ENCODE measurements at places on chromosomes 1 and 21.

- no peak for DNase-seq
These were observed 97.8 kb downstream of the EBNA1BP2 start for GRCh38 chr1:43074244-43074643.

GRCh38 chr1:103197216-103197615, 88.9 kb upstream of the COL11A1 start:
- no peak for DNase-seq

DNA sequence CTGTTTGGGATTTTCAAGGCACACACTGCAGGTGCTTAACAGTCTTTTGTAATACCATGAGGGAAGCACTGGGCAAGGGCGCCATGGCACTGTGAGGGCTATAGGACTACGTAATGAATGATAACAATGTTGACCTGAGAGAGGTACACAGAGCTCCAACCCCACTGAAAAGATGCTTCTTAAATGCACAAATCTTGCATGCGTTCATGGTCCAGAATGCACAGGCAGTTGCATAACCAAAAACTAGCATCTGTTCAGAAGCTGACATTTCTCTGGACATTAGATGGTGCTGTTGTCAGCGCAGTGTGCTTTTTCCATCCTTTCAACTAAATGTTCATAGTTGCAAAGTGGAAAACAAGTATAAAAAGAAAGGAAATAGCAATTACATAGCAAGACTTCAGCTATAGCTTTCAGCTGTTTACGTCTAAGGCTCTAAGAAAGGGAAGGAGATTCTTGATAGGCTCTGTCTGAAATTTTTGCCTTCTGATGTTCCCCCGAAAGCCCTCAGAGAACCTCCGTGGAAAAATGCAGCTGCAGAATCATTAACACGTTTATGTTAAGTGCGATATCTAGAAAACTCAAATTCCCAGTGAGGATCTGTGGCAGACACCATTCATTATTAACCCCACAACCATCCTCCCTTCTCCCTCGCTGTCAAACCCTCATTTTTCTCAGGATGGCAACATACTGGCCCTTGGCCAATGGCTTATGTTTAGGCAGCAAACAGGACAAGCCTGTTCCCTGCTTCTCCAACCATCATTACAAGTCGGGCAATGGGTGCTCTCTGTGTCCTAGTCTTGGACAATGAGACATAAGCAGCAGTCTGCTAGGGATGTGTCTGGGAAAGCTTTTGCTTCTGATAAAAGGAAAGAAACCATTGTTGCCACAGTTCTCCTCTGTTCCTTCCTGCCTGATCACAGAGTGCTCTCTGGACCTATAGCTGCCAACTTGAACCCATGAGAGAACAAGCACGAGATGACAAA, 8.2 kb upstream of the TARBP1 start:
- DNase-seq, result peak; percentile 88

DNA sequence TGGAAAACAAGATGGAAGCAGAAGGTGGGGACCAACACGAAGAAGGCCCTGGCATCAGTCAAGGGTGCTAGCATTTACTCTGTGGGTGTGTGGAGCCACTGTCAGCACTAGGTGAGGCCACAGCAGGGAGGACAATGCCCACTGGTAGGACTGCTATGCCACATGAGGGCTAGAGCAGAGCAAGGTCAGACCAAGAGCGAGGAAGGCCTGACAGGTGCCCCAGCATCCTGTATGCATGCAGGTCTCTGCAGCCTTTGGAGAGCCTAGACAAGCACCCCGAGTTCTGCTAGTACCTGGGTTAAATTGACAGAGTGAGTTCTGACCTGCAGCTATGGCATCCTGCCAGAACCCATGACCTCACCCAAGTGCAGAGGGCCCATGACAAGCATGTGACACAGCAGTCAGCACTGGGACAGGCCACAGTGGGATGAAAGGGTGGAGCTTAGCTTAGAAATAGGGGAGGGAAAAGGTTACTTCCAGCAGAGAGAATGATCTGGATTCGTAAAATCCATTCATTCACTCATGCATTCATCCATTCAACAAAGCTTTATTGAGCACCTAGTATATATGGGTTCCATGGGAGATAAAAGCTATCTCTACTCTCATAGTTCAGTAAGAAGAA, 9.0 kb upstream of the CSF1 start:
- no peak for DNase-seq

- no peak for DNase-seq
These were observed 121.0 kb upstream of the TSPAN2 start for GRCh38 chr1:115210302-115210711.

- DNase-seq, result no peak
These were observed 41.9 kb downstream of the MPZL1 start for GRCh38 chr1:167763525-167764220.

GRCh38 chr1:168720839-168721238, 8.2 kb downstream of the DPT start:
- no peak for DNase-seq

- DNase-seq, result no peak
These were observed 6.3 kb downstream of the ZBTB8B start for GRCh38 chr1:32470991-32471694.

DNA sequence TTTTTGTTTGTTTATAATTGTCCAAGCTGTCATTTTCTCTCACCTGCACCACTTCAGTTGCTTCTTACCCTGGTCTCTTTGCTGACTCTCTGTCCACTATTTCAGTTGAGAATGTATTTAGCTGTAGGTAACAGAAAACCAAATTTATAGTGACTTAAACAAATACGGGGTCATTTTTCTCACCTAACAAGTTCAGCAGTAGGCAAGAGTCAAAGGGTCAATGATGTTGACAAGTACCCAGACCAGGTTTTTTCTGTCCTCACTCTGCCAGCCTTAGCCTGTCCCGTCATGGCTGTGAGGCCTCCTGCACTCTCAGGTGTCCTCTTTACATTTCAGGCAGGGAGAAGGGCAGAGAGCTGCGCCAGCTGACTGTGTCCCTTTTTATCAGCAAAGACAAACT, 11.8 kb downstream of the RIIAD1 start:
- DNase-seq, result no peak

- DNase-seq, result no peak
These were observed 510 bp upstream of the UBIAD1 start for GRCh38 chr1:11272544-11272831.

GRCh38 chr1:7207875-7208646, 422.8 kb downstream of the CAMTA1 start:
- peak; percentile 79 for DNase-seq

DNA sequence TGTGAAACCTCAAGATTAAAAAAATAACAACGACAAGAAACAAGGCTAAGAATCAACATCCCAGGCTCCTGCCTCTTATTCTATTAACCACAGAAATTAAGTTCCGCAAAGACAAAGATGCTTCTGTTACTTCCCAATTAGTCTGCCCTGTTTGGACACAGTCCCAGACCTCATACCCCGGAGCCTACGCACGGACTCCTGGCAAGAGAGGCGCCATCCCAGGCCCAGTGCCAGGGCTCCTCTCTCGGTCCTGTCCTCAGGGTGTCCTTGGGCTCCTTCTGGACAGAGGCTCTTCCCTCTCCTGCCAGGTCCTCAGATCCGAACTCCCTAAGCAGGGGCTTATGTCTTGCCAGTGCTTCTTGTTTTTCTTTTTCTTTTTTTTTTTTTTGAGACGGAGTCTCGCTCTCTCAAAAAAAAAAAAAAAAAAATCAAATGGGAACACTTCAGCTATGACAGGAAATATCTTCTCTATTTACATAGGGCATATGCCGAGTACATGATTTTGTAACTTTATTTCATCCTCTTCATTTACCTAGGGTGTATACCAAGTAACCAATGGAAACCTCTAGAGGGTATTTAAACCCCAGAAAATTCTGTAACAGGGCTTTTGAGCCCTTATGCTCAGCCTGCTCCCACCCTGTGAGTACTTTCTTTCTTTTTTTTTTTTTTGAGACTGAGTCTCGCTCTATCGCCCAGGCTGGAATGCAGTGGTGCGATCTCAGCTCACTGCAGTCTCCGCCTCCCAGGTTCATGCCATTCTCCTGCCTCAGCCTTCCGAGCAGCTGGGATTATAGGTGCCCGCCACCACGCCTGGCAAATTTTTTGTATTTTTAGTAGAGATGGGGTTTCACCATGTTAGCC, 11.7 kb upstream of the ENO1 start:
- no peak for DNase-seq

- DNase-seq, result peak; percentile 79
These were observed 27.6 kb downstream of the C2CD2 start for GRCh38 chr21:41926117-41926806.

DNA sequence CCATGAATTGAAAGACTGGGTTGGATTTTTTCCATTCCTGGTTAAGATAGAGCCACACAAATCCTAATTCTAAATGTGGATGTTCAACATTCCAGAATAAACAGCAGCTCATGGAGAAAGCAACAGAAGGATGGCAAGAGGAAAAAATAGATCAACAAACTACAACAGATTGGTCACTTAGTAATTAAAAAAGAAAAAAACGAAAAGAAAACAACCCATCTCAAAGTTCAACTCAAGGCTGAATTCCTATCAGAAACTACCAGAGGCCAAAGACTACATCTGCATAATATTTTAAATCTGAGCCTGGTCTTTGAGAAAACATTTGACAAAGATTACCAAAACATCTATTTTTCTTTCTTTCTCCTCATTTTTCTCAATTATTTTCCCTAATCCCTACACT, 69.9 kb downstream of the TGFBR3 start:
- no peak for DNase-seq

GRCh38 chr1:94325377-94326302, 88.3 kb upstream of the ARHGAP29 start:
- DNase-seq, result no peak

GRCh38 chr1:16174261-16174868, 18.5 kb upstream of the EPHA2 start:
- no peak for DNase-seq

Data from kidney (tissue), 22 donors.